ENCODE measurements at places on chromosomes 11 and 22.

DNA sequence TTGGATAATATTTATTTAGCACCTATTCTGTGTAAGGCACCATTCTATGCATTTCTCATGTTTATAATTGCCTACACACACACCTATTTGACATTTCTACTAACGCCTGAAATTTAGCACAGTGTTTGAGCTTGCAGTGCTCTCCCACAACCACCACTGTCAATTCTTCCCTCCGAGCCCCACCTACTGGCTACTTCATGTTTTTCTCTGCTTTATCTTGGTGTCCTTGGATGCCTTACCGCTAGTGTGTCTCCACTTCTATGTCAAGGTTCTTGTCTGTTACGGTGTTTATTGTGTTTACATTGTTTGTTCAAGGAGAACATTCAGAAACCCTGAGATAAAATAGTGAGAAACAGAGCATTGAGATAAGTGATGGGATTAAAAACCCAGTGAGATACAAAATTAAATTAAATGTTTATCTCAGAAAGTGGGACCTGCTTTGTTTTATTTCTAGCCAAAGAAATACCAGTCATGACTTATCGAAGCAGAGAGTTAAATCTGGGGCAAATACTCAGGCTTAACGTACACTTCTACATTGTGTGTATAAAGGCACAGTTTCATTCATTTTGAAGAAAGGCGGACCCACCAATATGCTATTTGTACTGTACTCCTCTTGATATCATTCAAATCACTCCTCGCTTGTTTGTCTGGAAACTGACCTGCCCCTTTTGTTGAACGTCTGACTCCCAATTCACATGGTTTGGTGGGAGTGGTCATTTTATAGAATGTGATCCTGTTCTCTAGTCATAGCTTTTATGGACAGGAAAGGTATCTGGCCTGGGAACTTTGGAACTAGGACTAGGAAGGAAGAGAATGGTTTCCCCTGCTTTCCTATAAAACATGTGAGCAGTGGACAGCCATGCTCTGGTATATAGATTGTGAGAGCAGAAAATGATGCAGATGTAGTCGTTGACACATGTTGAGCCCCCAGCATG lies 39.2 kb upstream of the SLC36A4 start:
- no peaks in the 10 kb centered on the region for H3K36me3 ChIP-seq
- H3K4me1 ChIP-seq: peaks cover 4% of the 10 kb centered on the region
- no peak overlapping the region for H3K27ac ChIP-seq
- no peaks in the 10 kb centered on the region for H3K27me3 ChIP-seq
- DNase-seq: no peak

GRCh38 chr11:8593935-8594909 lies at the start of gene STK33:
STK33 (minus strand) TSS chr11:8594228; CDS start chr11:8474905, 119,323 bp downstream.
- H3K27ac ChIP-seq: peak within 1 kb of the TSS; percentile 67
- H3K4me3 ChIP-seq: peak within 1 kb of the TSS; percentile 71
- peak; percentile 88 for DNase-seq
- no peaks in the 10 kb centered on the region for H3K27me3 ChIP-seq
- H3K4me1 ChIP-seq: peaks cover 3% of the 10 kb centered on the region
- no peaks in the 10 kb centered on the region for H3K36me3 ChIP-seq

DNA sequence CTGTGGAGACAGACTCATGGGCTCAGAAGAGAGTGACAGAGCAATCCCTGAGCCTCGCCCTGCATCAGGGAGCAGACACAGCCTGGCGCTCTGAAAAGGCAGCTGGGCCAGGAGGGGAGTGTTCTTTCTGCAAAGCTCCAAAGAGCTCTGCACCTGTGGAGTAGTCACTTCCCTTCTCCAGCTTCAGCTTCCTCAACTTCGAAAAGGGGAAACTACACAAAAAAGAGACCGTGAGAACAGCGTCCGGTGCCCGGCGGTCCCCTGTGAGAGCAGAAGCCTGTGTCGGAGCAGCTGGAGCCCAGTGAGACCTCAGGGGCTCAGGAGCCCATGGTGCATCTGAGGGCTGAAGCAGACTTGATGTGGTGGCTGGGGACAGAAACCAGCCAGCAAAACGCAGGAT lies 35.1 kb downstream of the TP53I11 start:
- no peaks in the 10 kb centered on the region for H3K36me3 ChIP-seq
- H3K27me3 ChIP-seq: no peaks in the 10 kb centered on the region
- H3K4me1 ChIP-seq: peaks cover 5% of the 10 kb centered on the region
- no peak overlapping the region for H3K4me3 ChIP-seq

DNA sequence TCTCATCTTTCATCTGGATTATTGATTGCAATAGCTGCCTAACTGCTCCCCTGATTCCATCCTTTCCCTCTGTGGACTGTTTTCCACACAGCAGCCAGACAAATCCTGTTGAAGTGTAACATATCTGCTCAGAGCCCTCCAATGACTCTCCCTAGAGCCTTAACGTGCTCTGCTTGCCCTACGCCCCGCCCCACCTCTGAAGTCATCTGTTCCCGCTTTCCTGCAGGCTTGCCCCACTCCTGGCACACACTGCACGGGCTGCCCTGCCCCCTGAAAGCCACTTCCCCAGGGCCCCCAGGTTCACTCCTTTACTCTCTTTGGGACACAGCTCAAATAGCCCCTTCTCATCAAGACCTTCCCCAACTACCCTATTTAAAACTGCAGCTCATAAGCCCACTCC lies 59.5 kb downstream of the NECTIN1 start:
- no peak overlapping the region for H3K27ac ChIP-seq
- H3K4me3 ChIP-seq: no peak overlapping the region
- peaks cover 5% of the 10 kb centered on the region for H3K36me3 ChIP-seq
- no peak for DNase-seq

DNA sequence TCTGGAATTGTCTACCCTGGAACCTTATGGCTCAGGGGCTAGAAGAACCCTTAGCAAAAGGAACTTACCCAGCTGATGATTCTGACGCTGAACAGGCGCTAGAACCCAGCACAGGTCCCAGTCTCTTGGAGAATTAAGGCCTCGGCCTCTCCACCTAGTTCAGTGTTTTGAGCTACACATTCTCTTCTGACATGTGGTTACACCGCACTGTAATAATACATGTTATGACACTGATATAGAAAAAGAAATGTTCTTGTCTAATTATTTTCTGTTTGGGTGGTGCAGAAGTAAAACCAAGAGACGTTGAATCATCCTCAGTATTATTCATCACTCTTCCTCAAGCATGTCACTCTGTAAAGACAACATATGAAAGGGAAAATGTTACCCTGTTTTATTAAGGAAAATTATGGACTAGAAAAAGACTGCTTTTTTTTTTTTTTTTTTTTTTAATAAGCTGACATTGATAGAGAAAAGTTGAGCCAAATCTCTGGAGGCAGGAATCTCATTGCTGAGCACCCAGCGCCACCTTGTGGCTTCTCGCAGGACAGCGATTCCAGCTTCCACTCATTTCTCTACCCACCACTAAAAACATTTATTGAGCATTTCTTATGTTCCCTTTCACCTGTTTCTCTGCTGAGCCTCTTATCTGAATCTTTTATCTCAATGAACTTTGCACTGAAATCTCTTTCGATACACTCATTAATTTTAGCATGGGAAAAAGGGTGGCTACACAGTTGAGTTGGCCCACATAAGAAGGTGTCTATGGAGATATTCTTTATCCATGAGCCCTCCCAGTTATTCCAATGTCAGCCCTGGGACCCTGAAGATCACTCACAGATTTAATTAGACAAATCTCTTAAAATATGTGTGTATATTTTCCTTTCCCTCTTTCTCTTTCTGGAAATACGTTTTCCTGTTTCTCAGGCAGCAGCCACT lies 12.6 kb upstream of the APLNR start:
- no peaks in the 10 kb centered on the region for H3K36me3 ChIP-seq
- DNase-seq: peak; percentile 87
- H3K4me1 ChIP-seq: no peaks in the 10 kb centered on the region
- H3K4me3 ChIP-seq: no peak overlapping the region

GRCh38 chr22:20582171-20582511 lies 74.7 kb downstream of the MED15 start:
- H3K4me1 ChIP-seq: no peaks in the 10 kb centered on the region
- DNase-seq: peak; percentile 35
- no peak overlapping the region for H3K4me3 ChIP-seq
- H3K27me3 ChIP-seq: no peaks in the 10 kb centered on the region

GRCh38 chr22:24146194-24146616 lies 35.1 kb upstream of the SUSD2 start:
- H3K27ac ChIP-seq: no peak overlapping the region
- DNase-seq: no peak
- no peaks in the 10 kb centered on the region for H3K36me3 ChIP-seq

GRCh38 chr11:133906241-133906640 lies 50.5 kb downstream of the IGSF9B start:
- H3K27me3 ChIP-seq: no peaks in the 10 kb centered on the region
- H3K27ac ChIP-seq: no peak overlapping the region
- no peak for DNase-seq
- H3K4me3 ChIP-seq: no peak overlapping the region
- peaks cover 25% of the 10 kb centered on the region for H3K36me3 ChIP-seq

DNA sequence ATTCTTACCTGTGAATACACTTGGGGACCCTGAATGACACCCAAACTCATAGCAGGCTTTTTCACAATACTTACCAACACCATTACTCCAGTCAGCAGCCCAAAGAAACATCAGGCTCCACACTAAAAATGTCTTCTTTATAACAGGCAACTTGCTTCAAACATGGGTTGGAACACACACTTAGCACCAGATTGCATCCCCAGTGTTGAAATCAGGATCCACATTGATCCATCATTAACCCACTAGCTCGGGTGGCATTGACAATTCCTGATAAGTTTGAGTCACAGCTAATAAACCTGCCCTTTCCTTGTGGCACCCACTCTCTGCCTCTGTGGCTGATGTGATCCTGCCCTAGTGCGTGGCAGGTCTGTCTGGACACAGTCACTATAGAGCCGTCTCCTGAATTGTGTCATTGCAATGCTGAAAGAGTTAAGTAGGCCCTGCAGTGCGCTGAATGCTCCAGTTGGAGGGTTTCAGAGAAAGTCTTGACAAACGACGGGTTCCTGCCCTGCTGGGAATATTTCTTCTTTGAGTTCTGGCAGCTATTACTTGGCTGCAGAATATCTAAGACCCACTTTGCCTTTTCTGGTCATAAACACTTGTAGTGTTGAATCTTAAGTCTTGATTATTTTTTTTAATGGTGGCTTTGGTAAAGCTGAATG lies 19.6 kb upstream of the C11orf96 start:
- H3K27ac ChIP-seq: no peak overlapping the region
- H3K36me3 ChIP-seq: no peaks in the 10 kb centered on the region
- H3K4me3 ChIP-seq: no peak overlapping the region
- no peaks in the 10 kb centered on the region for H3K27me3 ChIP-seq
- no peak for DNase-seq

GRCh38 chr11:121996574-121996973 lies 119.4 kb downstream of the BLID start:
- H3K27me3 ChIP-seq: no peaks in the 10 kb centered on the region
- no peak overlapping the region for H3K27ac ChIP-seq
- no peak for DNase-seq
- no peak overlapping the region for H3K4me3 ChIP-seq
- H3K36me3 ChIP-seq: no peaks in the 10 kb centered on the region

DNA sequence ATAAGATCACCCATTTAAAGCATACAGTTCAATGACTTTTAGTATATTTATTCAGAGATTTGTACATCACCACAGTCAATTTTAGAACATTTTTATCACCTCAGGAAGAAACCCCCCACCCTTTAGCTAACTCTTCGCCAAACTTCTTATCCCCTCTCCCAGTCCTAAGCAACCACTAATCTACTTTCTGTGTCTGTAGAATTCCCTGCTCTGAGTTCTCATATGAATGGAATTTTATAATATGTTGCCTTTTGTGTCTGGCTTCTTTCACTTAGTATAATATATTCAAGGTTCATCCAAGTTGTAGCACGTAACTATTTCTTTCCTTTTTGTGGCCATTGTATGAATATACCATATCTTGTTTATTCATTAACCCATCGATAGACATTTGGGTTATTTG lies 3.6 kb downstream of the ANKRD13D start:
- no peak overlapping the region for H3K4me3 ChIP-seq
- peaks cover 13% of the 10 kb centered on the region for H3K4me1 ChIP-seq
- no peaks in the 10 kb centered on the region for H3K36me3 ChIP-seq
- no peak overlapping the region for H3K27ac ChIP-seq

GRCh38 chr22:27571463-27572277 lies 229.9 kb downstream of the MN1 start:
- H3K27me3 ChIP-seq: peaks cover 11% of the 10 kb centered on the region
- H3K4me1 ChIP-seq: peaks cover 4% of the 10 kb centered on the region
- DNase-seq: no peak
- no peaks in the 10 kb centered on the region for H3K36me3 ChIP-seq

GRCh38 chr22:23767303-23767672 lies 484 bp downstream of the CHCHD10 start:
- H3K36me3 ChIP-seq: no peaks in the 10 kb centered on the region
- peaks cover 9% of the 10 kb centered on the region for H3K27me3 ChIP-seq
- H3K4me3 ChIP-seq: peak overlapping the region; percentile 74

GRCh38 chr11:36105743-36106581 lies 162.1 kb downstream of the LDLRAD3 start:
- peak overlapping the region; percentile 90 for H3K27ac ChIP-seq
- no peak for DNase-seq
- no peaks in the 10 kb centered on the region for H3K27me3 ChIP-seq
- H3K36me3 ChIP-seq: no peaks in the 10 kb centered on the region
- H3K4me1 ChIP-seq: peaks cover 16% of the 10 kb centered on the region
- no peak overlapping the region for H3K4me3 ChIP-seq

DNA sequence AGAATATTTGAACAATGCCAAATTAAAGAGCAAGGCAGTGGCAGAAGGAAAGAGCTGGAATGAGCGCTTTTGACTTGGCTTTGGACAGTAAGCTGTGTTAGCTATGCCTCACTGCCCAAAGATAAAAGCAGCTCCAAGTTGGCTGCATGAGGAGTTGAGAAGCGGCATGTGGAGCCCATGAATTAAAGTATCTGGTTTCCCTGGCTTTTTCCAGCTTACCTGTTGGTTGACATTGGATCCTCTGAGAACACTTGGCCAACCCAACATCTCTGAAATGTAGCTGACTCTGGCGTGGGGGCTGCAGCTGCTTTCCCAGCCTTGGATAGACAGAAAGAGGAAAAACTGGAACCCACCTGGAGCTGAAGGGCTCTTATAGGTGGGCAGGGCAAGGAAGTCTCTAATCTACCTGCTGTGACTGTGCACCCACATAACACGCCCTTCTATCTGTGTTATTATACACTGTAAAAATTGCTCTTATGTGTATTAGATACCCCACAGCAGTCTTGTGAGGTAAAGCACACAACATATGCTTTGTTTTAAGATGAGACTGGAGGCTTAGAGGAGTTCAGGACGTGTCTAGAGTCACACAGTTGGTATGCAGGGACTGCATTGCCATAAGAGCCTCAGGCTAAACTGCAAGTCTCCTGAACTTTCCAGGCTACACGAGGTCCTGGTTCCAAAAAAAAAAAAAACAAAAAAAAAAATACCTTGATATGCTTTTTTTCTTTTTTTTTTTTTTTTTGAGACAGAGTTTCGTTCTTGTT lies 5.8 kb downstream of the UBASH3B start:
- 0 out of 2 replicates have a peak, but pooled peaks cover 5% of the 10 kb centered on the region for H3K27me3 ChIP-seq
- no peak for DNase-seq

- H3K27ac ChIP-seq: no peak overlapping the region
- H3K4me3 ChIP-seq: no peak overlapping the region
- H3K36me3 ChIP-seq: no peaks in the 10 kb centered on the region
- no peaks in the 10 kb centered on the region for H3K4me1 ChIP-seq
These were observed 42.1 kb upstream of the TPBGL start for GRCh38 chr11:75198278-75198973.
